ENCODE measurements at places on chromosomes 12 and 14.

DNA sequence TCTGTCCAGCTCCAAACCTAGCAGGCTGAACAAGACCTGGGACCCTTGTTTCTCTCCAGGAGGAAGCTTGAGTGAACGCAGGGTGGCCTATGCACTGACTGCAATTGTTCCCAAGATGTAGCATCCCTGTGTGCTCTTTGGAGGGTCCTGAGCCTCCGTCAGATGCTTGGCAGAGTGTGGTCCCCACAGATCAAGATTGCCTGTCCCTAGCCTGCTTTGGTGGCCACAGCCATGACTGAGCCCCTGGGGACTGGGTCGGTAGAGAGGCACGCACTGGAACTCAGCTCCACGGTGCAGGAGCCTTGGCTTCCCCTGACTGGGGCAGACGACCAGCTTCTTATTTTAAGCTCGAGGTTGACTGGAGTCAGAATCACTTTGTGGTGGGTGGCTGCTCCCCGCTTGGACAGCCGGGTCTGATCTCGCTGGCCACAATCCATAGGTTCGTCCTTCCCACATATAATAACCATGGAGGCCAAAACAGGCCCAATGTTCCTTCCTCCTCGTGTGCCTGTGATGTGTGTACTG is 97.8 kb downstream of the LGMN start:
- DNase-seq, result no peak

- DNase-seq, result no peak
Observed at GRCh38 chr14:54854181-54854580, 48.4 kb downstream of the GCH1 start.

DNA sequence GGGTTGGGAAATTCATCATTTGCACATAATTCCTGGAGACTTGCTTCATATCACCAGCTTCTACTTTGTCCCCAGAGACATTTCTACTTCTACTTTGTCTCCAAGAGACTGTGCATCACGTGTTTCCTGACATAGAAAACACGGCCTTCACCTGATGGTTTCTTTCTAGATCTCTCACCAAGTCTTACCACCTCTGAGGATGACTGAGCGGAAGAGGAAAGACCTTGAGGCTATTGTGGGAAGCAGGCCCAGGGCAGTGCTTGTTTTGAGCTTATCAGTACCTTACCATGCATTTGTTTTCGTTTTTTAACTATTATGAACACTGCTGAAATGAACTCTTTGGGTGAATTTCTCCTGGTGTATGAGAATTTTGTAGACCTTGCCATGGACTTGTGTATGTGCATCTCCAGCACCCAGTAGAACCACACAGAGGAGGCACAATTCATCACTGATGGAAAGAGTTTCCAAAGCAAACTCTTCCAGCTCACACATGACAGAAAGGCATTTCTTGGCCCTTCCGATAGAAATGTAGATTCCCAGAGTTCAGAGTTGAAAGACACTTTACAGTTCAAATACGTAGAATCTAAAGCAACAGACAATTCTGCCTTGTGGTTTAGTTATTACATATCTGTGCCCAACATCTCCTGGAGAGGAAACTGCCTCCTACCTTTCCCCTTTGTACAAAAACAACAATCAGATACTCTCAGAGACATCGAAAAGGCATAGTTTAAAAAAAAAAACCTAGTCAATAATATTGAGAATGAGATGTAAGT is 434.7 kb downstream of the FUT8 start:
- no peak for DNase-seq

DNA sequence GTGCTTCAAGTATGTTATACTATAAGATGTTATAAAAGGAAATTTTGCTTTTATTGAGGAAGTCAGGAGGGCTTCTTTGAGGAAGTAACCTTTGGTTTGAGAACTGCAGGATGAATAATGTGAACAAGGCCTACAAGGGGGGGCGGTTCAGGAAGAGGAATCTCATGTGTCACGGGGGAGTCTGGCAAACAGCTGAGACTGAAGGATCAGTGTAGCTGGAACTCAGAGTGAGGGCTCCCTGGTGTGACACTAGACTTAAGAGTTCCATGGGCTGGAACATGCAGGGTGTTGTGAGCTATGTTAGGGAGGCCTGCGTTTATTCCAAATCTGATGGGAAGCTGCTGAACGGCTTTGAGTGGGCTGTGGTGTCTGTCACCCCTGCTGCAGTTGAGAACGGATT is 62.3 kb downstream of the UNC79 start:
- no peak for DNase-seq

GRCh38 chr14:64830961-64831360 is 48.7 kb downstream of the SPTB start:
- no peak for DNase-seq

GRCh38 chr12:93825501-93825888 is 148.3 kb downstream of the CRADD start:
- DNase-seq, result no peak

DNA sequence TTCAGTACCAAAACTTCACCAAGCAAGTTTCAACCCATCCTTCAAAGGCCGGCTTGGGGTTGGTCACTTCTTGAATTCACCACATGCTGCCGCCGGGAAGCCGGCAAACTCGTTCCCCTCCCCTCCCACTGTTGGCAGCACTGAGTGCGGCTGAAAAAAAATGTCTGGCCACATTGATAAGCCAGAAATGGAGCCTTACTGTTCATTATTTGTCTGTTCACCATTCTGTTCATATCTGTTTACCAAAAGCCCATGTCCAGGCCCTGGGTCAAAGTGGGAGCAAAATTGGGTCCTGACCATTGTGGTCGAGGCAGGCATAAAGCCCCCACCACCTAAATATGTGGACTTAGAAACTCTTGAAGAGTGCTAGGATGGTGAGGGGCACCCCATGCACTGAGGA is 7.3 kb upstream of the HSP90AA1 start:
- DNase-seq, result no peak

DNA sequence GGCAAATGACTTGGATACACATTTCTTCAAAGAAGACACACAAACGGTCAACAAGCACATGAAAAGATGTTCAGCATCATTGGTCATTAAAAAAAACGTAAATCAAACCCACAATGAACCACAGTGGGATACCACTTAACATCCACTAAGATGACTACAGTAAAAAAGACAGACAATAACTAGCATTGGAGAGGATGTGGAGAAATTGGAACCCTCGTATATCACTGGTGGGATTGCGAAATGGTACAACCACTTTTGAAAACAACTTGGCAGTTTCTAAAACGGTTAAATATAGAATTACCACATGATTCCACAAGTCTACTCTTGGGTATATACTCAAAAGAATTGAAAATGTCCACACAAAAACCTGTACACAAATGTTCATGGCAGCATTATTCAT is 25.2 kb upstream of the PPFIBP1 start:
- DNase-seq, result no peak

Measured in Panc1 (cell line).